HFFc6 (cell line): ENCODE measurements at places on chromosomes 2 and 18.
A peak's percentile ranks its signal among the peaks of the same experiment; 100 is the strongest.

GRCh38 chr2:209162129-209162528, 261.7 kb upstream of the MAP2 start:
- DNase-seq: no peak

DNA sequence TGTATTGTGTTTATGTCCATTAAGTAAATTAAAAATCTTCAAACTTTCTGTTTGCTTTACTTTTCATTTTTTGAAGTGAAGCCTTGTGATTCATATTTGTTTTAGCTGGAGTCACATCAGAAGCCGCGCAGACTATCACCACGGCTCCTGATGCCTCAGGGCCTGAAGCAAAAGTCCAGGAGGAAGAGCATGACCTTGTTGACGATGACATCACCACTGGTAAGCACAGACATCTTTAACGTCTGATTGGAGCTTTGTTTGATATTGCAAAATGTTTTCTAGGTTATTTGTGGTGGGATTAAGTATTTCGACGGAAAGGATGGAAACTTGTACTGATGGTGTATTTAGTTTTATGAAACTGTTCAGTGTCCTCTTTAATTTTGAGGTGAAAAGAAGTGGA, 164.8 kb downstream of the WDR7 start:
- no peak for DNase-seq

- DNase-seq: no peak
Observed at GRCh38 chr2:3485166-3485565, 34.2 kb downstream of the ADI1 start.

DNA sequence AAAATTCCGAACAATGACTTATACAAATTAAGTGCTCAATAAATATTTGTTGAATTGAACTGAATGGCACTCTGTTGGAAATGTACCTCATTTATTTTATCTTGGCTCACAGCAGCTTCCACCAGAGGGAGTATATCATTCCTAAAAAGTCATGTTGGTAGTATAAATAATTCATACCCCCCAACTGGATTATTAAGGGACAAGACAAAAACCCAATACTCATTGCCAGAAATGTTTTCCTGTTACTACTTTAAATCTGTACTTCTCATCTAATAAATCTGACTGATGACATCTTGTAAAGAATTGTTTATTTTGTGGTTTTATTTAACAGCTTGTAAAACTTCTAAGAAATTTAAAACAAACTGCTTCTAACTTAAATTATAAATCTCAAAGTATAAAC, 163.9 kb downstream of the CDH2 start:
- no peak for DNase-seq

DNA sequence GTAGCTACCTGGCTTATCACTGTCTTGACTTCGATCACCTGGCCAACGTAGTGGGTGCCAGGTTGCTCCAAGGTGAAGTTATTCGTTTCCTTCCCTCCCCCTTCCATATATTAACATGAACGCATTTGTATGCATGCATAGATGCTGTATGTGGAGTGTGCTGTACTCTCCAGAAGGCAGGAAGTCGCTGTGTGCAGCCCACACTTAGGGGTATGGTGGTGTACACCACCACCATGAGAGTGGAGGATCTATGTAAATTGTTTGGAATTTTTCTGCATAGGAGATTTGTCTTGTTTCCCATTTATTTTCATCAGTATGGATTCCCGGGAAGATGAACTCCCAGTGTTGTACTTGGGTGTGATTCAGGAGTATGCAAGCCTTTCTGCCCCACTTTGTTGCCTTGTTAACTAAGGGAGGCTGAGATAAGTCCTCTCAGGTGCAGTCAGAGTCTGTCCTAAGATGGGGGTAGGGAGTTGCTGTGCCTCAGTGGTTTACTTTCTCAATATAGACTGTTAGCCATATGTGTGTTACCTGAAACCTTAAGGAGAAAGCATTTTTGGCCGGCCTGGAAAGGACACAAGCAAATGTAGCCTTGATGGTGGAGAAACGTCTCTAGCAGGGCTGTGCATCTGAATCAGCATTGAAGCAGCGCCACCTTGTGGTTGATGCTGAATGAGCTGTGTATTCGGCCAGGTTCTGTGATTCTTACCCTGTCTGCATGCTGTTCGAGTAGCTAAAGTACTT, 149.8 kb downstream of the TANC1 start:
- DNase-seq: peak; percentile 74

GRCh38 chr2:1808981-1809422, 64.7 kb upstream of the PXDN start:
- peak; percentile 66 for DNase-seq

DNA sequence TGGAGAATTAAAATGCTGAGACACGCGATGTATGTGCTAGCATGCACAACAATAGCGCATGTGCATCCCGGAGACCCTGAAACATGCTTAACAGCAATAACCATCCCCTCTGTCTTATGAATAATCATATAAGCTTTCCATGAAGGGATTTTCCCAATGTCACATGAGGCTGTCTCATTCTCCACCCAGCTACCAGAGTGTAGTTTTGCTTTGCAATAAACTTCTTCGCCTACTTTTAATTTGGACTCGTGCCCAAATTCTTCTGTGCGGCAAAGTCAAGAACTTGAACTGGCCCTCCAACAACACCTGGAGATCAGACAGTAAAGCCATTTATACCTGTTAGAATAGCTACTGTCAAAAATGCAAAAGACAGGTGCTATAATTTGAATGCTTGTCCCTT, 15.5 kb downstream of the LYG1 start:
- no peak for DNase-seq

- no peak for DNase-seq
Observed at GRCh38 chr18:22452226-22452668, 34.5 kb upstream of the CTAGE1 start.

GRCh38 chr2:176383836-176384442, 114.7 kb downstream of the MTX2 start:
- DNase-seq: no peak

- no peak for DNase-seq
Observed at GRCh38 chr2:217154923-217155322, 295.1 kb upstream of the TNP1 start.

GRCh38 chr2:207385903-207386302, 143.9 kb upstream of the CREB1 start:
- peak; percentile 23 for DNase-seq

- DNase-seq: no peak
Observed at GRCh38 chr18:79625195-79625923, 54.2 kb upstream of the CTDP1 start.

DNA sequence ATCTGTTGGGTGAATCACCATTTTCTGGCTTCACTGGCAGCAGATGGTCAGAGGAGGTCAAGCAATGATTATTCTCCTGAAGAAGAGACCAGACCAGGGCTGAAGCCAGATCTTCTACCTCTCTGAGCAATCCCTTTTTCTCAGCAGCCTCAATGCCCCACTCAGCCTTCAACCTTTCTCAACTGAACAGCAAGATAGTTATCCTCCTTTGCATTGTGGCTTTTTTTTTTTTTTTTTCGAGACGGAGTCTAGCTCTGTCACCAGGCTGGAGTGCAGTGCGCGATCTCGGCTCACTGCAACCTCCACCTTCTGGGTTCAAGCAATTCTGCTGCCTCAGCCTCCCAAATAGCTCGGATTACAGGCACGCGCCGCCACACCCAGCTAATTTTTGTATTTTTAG, 50.5 kb downstream of the ZFP36L2 start:
- DNase-seq: no peak

DNA sequence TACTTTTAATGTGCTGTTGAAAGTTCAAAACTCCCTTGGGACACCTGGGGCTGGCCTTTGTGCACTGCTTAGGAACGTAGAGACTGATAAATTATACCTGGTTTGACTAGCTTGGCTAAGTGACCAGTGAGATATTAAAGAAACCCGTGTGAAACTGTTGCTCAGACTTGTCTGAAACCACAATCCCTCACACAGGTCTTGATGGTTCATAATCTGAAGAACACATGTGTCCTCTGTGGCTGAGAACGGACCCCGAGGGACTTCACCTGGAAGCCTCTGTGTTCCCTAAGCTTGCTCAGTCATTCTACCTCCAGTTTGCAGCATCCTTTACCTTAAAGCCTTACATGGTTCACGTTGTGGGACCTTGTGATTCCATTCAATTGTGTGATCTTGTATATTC, 218.8 kb downstream of the CBLN2 start:
- DNase-seq: no peak

DNA sequence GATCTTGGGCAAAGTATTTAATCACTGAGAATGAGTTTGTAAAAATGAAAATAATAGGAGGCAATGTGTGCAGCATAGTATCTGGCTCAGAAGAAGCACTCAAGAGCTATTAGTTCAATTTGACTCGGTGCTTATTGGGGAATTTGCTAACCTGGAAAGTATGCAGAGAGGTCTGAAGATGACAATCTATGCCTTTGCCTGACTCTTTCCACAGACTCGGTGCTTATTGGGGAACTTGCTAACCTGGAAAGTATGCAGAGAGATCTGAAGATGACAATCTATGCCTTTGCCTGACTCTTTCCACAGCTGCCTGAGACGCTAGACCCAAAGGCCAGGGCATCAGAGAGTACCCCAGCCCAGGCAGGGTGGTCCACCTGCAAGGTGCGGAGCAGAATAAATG, 12.2 kb upstream of the SH3BP4 start:
- DNase-seq: peak; percentile 64

DNA sequence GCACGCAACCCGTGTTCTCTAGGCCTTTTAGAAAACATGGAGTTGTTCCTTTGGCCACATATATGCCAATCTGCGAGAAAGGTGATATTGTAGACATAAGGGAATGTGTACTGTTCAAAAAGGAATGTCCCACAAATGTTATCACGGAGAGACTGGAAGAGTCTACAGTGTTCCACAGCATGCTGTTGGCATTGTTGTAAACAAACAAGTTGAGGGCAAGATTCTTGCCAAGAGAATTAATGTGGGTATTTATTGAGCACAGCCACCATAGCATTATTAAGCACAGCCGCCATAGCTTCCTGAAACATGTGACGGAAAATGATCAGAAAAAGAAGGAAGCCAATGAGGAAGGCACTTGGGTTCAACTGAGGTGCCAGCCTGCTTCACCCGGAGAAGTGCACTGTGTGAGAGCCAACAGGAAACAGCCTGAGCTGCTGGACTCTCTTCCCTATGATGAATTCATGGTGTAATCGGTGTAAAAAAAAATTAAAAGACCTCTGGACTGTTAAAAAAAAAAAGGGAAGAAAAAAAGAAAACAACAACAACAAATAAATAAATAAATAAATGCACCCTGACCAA, 29.0 kb upstream of the REL start:
- no peak for DNase-seq

- no peak for DNase-seq
Observed at GRCh38 chr2:239153806-239154591, 246.8 kb downstream of the HDAC4 start.

GRCh38 chr2:196427986-196428634, 211.4 kb upstream of the CCDC150 start:
- DNase-seq: no peak

- DNase-seq: no peak
Observed at GRCh38 chr2:37653805-37654378, 17.6 kb downstream of the CDC42EP3 start.

- DNase-seq: no peak
Observed at GRCh38 chr2:1071650-1072049, 121.0 kb downstream of the SNTG2 start.

DNA sequence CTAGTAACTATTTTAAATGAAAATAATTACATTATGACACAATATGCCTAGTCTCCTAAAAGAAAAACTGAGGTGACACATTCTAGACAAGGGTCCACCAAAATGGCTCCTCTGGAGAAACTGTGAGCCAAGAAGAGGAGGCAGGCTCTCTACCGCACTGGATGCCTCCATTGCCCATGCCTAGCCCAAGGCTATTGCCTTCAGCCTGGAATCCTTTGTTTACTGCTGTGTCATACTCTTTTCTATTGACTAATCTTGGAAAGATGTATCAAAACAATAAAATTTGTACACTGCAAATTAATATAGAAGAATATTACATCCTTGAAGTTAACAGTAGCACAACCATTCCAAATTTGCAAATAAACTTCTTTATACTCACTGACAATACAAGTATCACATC, 167.1 kb downstream of the RAB3GAP1 start:
- DNase-seq: no peak

DNA sequence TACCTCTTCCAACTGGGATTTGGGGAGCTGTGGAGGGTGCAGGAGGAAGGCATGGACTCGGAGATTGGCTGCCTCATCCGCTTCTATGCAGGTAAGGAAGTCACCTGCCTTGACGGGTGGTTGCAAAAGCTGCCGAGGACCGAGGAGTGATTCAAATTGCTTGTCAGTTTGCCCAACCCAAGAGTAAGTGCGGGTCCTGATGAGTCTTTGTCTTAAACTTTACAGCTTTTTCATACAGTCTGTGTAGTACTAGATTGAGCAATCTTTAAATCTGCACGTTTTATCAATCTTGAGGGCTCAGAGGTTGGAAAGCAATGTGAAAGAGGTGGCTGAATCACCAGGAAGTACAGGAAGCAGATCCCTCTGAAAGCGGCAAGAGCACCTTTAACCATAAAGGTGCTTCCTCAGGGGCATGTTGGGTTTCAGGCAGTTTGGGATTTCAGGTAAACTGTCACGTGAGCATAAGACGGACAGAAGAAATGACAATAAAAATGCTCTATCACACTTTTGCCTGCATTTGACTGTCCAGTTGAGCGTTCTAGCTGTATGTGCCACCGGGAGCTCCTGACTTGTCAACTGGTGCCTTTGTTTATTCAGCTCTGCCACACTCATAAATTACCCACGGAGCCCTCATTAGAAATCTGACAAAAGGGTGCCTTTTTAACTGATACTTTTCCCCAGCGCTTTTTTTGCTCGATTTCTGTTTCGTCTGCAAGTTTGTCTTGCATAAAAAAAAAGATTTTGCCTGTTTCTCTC, 2.0 kb downstream of the PHLPP1 start:
- DNase-seq: peak; percentile 72

DNA sequence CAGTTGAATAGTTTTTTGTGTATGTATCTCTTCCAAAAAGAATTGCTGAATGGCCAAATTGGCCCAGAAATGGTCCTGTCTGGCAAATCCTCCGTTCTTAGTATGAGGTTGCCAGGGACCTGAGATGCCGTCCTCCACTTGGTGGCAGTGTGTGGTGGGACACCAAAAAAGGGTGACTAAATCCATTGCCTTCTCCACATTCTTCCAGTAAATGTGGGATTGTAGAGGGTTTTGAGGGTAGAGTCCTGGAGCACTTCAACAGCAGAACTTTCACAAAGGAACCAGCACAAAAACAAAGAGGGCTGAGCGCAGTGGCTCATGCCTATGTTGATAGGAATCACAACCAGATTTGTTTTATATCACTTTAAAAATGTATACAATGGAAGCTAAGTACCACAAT, 199.9 kb downstream of the BCL2 start:
- peak; percentile 4 for DNase-seq

DNA sequence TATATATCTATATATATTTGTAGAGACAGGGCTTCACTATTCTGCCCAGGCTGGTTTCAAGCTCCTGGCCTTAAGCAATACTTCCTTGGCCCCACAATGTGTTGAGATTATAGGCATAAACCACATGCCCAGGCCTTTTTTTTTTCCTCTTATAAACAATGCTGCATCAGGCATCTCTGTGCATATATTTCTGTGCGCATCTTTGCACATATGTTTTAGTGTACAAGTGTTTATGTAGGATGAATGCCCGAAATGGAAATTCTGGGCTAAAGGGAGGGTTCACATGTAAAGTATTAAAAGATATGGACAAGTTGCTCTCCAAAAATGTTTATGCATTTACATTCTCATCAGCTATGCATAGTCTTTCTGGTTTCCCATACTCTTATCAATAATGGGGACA, 183.2 kb upstream of the SPRED2 start:
- DNase-seq: no peak
